ENCODE measurements at places on chromosomes 5 and 9.

GRCh38 chr9:111582888-111583287 lies 16.6 kb downstream of the PTGR1 start:
- no peak for DNase-seq

- DNase-seq: no peak
Measured at GRCh38 chr5:172123269-172123692, 64.7 kb downstream of the STK10 start.

- no peak for DNase-seq
Measured at GRCh38 chr9:14315875-14316601, 2.1 kb upstream of the NFIB start.

GRCh38 chr9:90953805-90954204 lies 152.2 kb downstream of the SYK start:
- no peak for DNase-seq

DNA sequence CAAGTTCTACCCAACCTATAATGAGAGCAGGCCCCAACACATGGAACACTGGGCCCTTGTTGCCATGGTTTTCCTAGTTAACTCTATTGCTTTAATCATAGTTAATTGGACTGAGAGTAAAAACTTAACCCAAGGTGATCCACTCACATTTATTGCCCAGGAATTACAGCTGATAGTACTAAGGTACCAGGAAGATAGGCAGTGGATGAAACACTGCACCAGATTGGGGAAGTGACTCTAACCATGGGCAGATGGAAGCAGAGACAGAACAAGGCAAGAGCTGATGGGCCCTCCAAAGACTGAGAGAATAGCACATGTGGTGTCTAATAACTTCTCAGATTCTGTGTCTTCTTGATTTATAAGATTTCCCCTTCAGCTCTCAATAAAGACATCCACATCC lies 145.7 kb upstream of the TRIM32 start:
- no peak for DNase-seq

DNA sequence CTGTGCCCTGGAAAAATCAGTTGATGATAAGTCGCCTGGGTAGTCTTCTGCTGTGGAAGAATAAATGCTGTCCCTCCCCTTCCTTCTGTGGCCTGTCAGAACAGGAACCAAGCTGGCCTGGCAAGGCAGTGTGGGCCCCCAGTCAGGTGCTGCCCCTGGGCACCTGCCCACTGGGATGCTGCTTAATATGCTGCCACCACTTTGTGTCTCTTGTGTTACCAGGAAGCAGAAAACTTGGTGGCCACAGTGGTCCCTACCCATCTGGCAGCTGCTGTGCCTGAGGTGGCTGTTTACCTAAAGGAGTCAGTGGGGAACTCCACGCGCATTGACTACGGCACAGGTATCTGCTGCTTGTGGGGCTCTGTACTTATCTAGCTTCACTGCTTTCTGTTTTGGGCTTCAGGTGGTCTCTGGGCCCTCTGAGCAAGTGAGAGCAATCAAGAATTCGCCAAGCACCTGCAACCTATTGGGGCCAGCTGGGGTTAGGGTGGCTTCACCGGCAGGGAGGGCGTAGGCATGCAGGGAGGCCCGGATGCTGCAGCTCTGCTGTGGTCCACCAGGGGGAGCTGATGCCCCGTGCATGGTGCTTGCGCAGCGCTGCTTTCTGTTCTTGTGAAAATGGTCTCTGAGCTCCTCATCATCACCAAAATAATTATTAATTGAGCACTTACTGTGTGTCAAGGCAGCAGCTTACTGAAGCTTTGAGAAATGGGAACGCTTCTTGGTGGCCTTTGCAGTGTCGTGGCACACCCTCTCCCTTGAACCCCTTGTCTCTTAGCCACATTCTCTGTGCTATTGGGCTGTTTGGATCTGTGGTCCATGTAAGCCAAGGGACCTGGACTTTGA lies 20.3 kb downstream of the PTPA start:
- DNase-seq: peak; percentile 88

GRCh38 chr9:700365-701282 lies 140.9 kb upstream of the DMRT1 start:
- no peak for DNase-seq

GRCh38 chr9:13728131-13728530 lies 448.6 kb upstream of the MPDZ start:
- no peak for DNase-seq

DNA sequence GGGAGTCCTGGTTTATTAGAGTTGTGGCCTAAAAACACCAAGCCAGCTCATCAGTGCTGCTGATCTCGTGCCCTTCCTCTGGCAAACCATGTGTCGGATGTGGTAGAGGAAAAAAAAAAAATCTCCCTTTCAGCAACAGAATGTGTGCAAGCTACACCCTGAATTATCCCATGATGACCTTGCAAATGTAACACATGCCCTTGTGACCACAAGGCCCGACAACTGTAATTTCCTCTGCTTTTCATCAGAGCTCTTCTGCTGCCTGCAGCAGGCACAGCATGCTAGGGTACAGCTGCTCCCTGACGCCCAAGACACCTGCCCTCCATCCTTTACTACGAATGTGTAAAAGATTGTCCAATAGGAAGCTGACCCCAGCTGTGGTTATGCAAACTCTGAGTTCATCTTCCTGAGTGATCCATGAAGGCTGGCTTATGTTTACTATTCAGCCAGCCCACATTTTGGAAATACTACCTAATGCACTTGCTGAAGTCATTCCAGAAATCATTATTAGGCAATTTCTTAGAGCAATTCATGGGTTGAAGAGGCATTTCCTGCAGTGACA lies 14.6 kb upstream of the BNC2 start:
- no peak for DNase-seq

DNA sequence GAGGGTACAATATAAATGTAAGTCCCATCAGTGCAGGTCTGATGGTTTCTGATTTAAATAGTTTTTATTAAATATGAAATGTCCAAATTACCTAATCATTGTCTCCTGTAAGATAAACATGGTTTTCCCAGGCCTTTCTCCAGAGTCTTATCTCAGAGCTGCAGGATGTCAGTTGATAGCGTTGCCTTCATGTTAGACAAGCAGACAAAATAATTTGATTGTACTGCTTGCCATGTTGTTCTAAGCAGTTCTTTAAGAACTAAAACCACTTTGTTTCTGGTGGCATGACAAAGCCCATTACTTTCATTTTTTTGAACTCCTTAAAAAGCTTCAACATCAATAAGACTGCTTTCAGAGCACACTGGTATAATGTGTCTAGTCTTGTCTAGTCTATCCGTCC lies 1073.5 kb downstream of the MAT2B start:
- no peak for DNase-seq

GRCh38 chr5:61817472-61818326 lies 485.6 kb downstream of the ZSWIM6 start:
- no peak for DNase-seq

DNA sequence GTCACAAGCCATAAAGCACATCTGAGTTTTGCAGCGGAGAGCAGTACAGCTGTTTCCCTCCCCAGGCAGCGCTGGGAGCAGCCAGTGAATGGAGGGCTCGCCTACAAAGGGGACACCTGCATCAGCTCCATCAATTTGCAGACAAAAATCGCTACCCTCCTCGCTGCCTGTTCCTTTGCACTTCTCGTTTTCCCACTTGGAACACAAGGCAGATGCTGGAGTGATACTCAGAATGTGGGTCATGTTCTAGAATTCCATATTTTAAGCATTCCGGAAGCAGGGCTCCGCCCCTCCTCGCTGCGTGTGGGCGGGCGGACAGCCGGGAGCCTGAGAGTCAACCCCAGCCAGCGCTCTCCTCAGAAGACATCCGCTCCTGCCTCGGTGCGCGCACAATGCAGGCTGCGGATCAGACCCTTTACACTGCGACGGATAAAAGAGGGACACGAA lies 92.1 kb downstream of the LMNB1 start:
- peak; percentile 17 for DNase-seq

- DNase-seq: no peak
Measured at GRCh38 chr5:131396015-131396414, 132.2 kb downstream of the CDC42SE2 start.

DNA sequence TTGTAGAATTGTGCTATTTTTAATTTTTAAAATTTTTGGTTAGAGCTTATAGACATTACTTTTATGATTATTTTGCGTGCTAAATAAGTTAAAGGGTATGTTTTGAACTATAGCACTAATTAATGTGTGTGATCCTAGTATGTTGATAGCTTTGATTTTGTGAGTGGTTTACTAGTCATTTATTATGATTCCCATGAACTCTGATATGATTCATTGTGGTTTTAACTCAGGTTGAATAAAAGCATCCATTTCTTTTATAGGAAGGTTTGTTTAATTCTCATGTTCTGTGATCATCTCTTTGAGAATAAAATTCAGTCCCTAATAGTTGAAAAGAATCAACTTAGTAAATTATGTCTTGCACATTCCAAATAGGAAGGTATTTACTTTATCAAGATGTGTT lies 22.5 kb downstream of the C5orf22 start:
- no peak for DNase-seq

- DNase-seq: no peak
Measured at GRCh38 chr5:41808294-41808693, 61.9 kb downstream of the OXCT1 start.

DNA sequence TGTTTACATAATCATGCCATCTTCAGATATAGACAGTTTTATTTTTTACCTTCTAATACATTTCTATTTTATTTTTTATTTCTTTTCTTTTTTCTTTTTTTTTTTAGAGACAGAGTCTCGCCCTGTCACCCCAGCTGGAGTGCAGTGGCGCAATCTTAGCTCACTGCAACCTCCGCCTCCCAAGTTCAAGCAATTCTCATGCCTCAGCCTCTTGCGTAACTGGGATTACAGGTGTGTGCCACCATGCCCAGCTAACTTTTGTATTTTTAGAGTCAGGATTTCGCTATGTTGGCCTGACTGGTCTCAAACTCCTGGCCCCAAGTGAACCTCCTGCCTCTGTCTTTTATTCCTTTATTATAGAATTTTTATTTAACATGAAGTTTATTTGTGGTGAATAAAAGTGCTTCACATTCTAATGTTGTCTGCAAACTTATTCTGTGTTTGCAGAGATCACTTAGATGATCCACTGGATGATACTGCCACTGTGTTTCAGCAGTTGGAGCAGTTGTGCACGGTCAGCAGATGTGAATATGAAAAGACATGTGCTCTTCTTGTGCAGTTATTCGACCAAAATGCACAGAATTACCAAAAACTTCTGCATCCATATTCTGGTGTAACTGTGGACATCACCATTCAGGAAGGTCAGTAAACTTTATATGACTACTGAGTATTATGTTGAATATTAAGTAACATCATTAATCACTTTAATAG lies 62.2 kb downstream of the RANBP17 start:
- DNase-seq: no peak

DNA sequence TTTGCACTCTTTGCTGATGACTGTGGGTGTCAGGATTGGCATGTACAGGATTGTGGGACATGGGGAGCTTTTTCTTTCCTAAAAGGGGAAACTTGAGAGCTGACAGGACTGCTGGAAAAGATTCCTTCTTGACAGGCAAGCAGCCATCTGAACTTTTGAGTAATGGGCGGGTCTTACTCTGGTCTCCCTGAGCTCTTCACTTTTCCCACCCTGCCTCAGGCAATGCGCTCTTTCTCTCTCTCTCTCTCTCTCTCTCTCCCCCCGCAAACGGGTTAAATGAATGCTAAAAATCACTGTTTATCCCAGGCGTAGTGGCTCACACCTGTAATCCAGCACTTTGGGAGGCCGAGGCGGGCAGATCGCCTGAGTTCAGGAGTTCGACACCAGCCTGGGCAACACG lies 37.1 kb upstream of the F2RL1 start:
- no peak for DNase-seq

- no peak for DNase-seq
Measured at GRCh38 chr5:124660229-124661093, 86.0 kb downstream of the ZNF608 start.

DNA sequence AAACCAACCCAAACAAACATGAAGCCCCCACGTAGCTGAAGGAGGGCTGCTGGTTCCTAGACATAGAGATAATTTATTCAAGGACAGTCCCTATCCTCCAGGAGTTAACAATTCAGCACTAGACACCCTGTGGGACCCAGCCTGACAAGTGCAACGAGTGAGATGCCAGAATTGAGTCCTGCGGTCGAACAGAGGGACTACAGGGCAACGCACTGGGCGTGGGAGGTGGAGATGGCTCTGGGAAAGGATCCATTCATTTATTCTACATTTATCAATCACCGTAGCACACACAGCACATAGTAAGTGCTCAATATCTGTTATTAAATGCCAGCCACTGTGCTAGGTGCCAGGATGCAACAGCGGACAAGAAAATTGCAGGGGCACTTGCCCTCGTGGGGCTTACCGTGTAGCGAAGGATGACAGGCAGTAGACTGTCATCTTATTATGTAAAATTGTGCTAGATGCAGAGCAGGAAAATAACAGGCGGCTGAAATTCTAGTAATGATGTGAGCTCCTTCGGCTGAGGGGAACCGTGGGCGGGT lies 855 bp upstream of the ARHGAP26 start:
- no peak for DNase-seq
